ENCODE measurements at places on chromosomes 13 and 19. TPM values are rescaled to one million over a fixed set of nuclear protein-coding genes. Genes with fewer than 3 reads are reported as not detected.

Gene FSD1
- total RNA-seq: 58.8 TPM

Gene TMEM38A
- 9.8 TPM for total RNA-seq

Gene IL4I1
- total RNA-seq: 0.67 TPM

- no peaks in the 10 kb centered on the region for H3K27me3 ChIP-seq
- peaks cover 2% of the 10 kb centered on the region for H3K4me1 ChIP-seq
- H3K36me3 ChIP-seq: peaks cover 21% of the 10 kb centered on the region
Observed at GRCh38 chr19:34475026-34475974, 6.3 kb upstream of the WTIP start.

DNA sequence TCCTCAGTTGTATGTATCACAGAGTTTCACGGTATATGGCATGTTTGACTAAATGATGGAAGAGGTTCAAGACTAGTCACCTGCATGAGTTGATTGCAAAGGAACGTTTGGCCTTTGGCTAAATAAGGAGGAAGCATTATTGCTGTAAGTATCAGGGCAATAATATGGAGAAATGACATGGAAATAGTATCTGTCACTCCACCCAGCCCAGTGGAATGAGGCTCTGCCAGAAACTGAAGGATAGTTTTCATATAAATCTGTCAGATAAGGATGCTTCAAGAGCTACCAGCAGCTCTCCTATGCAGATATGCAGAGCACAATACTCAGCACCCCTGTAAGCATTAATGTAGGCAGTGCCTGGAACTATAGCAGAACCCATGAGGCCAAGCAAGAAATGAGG is 55.7 kb upstream of the DCT start:
- DNase-seq: no peak
- no peak overlapping the region for H3K4me3 ChIP-seq
- no peak overlapping the region for H3K27ac ChIP-seq
- no peaks in the 10 kb centered on the region for H3K4me1 ChIP-seq
- H3K27me3 ChIP-seq: no peaks in the 10 kb centered on the region

GRCh38 chr13:108643646-108644353 is 14.4 kb downstream of the MYO16 start:
- no peak overlapping the region for H3K4me3 ChIP-seq
- no peaks in the 10 kb centered on the region for H3K36me3 ChIP-seq
- no peak overlapping the region for H3K27ac ChIP-seq
- H3K4me1 ChIP-seq: no peaks in the 10 kb centered on the region
- DNase-seq: no peak
- no peaks in the 10 kb centered on the region for H3K27me3 ChIP-seq
